ENCODE measurements at places on chromosomes 3 and 15.

DNA sequence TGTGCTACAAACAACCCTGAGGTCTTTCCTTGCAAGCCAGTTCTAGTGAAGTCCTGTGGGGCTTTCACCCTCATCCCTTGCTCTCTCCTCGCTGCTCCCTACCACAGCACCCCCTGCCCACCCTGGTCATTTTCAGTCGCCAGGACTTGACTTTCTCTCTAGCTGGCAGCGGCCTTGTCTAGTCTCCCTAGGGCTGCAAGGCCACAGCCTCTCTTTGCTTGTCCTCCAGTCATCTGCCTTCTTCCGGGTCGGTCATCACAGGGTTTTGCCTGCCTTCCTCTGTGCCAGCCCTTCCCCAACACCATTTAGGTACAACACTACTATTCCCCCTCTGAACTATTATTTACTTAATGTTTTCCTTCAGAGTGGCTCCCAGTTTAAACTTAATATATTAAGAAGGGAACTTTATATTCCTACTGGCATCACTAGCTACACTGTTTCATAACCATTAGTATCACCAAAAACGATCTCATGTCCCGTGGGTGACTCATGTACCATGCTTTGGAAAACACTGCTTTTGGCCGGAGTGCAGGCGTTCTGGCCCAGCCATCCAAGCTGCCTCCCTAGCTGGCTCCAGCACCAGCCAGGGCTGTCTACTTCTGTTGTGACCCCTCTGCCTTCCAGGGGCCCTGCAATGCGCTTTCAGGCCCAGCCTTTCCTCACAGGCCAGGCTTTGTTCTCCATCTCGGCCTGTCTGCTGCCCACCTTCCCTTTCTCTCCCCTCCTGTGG lies 21.4 kb downstream of the FAH start:
- DNase-seq: no peak

- DNase-seq: no peak
Measured at GRCh38 chr15:74451322-74451721, 9.6 kb downstream of the UBL7 start.

DNA sequence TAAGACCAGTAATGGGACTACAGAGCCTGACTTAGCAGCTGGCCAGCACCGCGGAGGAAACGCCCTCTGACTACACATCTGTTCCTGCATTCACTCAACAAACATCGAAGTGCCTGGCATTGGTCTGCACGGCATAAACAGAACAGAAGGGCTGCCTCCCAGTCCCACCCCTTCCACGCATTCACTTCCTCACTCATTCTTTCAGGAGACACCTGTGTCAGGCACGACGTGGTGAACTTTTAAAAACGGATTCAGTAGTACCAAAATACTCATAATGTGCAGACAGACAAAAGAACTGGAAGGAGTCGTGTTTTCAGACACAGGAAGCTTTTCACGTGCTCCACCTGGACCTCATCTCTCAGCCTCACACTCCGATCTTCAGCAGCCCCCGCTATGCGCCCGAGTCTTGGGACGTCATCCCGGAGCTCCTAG lies 123.3 kb downstream of the XXYLT1 start:
- no peak for DNase-seq

- DNase-seq: no peak
Measured at GRCh38 chr15:47727676-47728075, 10.4 kb downstream of the SEMA6D start.

DNA sequence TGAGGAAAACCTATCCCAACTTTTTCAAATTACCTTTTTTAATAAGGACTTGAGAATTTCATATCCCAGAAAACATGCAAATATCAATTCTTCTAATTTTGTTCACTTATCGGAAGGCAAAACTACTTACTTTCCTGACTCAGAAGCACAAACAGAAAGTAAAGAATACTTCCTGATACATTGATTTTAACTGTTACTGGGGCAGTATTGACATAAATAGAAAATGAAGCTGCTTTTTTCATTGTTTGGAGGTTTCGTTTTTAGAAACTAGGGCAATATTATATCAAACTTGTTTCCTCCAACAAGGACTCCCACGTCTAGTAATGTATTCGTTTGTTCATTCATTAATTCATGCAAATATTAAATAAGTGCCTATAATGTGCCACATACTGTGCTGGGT lies 19.1 kb downstream of the PAQR9 start:
- no peak for DNase-seq

GRCh38 chr3:10472877-10473440 lies 32.4 kb downstream of the ATP2B2 start:
- no peak for DNase-seq

GRCh38 chr15:69200832-69201745 lies 40.7 kb downstream of the GLCE start:
- no peak for DNase-seq

DNA sequence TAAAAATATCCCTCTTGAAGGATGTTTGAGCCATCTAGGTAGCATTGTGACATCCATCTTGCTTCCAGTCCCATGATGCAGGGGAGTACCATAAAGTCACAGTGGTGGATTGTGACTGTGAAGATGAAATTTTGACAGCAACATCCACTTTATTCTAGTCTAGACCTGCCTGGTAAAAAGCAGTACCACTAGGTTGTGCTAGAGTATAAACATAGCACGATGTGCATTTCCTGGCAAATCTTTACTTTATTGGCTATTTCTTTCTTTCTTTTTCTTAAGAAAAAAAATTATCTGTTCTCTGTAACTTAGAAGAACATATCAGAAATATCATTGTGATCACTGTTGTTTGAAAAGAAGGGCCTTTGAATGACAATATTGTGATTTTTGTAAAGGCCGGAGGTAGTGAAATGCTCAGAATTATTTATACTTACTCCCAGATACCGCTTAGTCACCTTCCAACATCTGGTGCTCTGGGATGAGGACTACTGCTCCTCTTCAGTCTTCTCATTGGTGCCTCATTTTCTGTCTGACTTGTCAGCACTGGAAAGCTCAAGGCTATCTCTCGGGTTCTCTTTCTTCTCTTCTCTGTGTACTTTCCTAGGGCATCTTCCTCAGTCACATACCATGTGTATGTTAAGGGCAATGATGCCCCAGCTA lies 35.6 kb downstream of the AGBL1 start:
- DNase-seq: no peak

GRCh38 chr3:29486096-29486495 lies 205.2 kb downstream of the RBMS3 start:
- DNase-seq: peak; percentile 74

DNA sequence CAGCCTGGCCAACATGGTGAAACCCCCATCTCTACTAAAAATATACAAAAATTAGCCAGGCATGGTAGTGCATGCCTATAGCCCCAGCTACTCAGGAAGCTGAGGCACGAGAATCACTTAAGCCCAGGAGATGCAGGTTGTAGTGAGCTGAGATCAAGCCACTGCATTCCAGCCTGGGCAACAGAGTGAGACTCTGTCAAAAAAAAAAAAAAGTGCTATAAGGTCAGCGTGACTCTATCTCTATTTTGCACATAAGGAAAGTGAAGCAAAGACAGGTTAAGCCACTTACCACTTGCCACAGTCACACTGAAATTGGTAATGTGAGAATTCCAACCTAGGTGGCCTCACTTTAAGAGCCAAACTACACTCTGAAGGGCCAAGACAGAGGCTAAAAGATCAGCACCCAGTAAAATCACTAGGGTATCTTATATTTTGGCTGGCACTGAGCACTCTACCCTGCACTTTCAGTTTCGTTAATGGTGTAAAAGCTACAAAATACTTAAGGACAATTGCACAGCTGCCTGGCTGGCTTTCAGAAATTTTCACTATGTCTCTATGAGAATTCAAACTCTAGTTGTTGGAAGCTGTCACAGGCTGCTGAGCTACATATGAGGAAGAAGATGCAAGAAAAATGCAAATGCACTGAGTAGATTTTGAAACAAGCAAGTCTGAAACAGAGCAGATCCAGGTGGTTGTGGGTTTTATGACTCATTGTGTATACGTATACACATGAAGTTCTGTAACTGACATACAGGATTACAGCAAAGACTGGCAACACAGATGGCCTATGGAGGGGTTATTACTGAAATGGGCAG lies 32.7 kb downstream of the TRANK1 start:
- peak; percentile 2 for DNase-seq

- DNase-seq: no peak
Measured at GRCh38 chr3:47746264-47746663, 35.4 kb downstream of the SMARCC1 start.

DNA sequence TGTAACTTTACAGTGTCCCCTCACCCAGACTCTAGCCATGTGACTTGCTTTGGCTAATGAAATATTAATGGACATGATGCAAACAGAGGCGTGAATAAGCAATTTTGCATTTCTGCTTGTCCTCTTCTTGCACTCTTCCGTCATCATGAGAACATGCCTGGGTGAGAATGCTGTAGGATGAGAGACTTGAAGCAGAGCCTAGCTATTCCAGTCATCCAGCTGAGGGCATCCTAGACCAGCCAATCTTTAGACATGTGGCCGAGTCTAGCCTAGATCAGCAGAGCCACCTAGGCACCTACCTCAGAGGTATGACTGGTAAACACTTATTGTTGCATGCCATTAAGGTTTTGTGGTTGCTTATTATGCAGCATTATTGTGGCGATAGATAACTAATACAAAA lies 450.5 kb upstream of the AZI2 start:
- DNase-seq: no peak

DNA sequence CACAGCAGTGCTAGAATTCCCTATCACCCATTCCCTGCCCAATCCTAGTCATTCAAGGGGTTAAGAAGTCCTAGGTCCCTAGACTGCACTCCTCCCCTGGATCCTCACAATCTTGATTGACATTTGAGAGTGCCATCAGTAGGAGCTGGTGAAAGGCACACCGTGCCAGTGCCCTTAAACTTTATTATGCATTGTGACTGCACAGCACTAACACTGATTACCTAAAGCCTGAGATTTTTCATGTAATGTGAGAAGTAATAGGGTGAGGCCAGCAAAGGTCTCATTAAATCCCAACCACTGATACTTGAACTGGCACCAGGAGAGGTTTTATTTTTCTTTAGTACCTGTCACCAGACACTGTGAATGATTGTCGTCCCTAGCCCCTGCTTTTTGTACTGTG lies 16.3 kb downstream of the GXYLT2 start:
- DNase-seq: peak; percentile 20

GRCh38 chr3:61820306-61820992 lies 259.1 kb downstream of the PTPRG start:
- DNase-seq: no peak

- DNase-seq: no peak
Measured at GRCh38 chr3:267101-267500, 70.5 kb downstream of the CHL1 start.

DNA sequence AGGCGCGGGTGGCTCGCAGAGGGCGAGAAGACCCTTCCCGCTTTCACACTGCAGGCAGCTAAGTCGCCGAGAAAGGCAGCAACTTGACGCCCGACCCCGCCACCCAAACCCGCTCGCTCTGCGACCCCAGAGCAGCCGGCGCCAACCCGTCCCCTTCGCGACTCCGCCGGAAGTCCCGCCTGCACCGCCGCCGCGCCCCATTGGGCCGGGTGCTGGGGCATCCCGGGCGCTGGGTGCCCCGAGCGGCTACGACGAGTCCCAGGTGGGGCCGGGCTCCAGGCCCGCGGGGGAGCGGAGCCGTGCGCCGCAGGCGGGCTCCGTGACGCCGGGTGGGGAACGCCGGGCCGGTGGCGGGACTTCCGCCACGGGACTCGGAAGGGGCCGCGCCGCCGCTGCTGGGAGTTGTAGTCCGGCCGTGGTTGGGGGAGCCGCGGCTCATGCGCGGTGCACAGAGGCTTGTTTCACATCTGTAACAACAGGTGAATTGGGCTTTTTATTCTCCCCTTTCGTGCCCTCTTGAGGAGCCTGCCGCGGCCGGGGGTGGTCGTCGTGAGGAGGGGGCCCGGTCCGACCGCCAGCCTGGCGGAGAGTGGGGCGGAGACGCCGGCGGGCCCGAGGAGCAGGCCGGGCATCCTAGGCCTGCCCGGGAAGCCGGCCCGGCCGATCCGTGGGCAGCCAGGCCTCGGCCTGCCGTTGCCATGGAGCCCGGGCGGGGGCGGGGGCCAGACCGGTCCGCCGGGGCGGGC lies at the start of gene DHX30:
Gene DHX30 (plus strand): TSS at position 405 of the 746 bp plus-strand sequence. CDS start 7,546 bp downstream, outside the sequence.
- peak; percentile 85 for DNase-seq

DNA sequence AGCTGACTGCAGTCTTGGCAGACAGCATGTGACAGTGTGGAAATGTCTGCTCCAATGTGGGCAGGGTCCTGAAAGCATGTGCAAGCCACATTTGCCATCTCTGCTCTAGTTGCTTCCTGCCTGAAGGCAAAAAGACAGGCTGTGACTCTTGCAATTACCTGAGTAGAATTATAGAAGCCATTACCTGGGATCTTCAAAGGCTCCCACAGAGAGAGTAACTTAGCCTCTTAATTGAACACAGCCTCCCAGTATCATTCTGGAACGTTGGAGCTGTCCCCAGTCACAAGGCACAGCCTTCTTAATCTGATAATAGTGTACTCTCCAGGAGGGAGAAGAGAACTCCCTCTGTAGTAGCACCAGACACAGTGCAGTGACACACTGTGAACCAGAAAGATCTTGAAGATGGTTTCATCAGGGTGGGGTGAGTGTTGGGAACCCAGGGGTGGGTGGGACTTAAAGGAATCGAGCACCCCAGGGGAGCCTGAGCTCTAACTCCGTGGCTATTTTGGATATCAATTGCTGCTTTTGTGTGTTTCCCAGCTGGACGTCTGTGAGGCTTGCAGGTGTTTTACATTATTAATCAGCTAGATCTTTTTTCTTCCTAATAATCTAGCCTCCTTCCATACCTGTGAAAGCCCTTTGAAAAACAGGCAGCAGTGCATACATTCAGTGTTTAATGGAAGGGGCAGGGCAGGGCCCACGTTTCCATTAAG lies 40.6 kb upstream of the GLCE start:
- peak; percentile 97 for DNase-seq

DNA sequence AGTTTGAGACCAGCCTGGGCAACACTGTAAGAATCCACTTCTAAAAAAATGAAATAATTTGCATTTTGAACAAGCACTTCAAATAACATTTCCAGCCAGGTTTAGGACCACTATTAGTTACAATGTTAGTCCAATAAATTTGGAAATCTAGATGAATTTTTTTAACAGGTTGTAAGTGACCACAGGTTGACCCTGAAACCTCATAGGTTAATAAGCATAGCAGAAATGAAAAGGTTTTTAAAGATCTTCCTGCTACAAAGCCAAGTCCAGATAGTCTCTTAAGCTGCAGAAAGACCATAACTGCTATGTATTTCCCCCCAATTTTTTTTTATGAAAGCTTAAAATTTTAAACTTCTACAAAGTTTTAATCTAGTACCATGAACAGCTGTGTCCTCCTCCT lies 1.5 kb upstream of the NIT2 start:
- DNase-seq: no peak

DNA sequence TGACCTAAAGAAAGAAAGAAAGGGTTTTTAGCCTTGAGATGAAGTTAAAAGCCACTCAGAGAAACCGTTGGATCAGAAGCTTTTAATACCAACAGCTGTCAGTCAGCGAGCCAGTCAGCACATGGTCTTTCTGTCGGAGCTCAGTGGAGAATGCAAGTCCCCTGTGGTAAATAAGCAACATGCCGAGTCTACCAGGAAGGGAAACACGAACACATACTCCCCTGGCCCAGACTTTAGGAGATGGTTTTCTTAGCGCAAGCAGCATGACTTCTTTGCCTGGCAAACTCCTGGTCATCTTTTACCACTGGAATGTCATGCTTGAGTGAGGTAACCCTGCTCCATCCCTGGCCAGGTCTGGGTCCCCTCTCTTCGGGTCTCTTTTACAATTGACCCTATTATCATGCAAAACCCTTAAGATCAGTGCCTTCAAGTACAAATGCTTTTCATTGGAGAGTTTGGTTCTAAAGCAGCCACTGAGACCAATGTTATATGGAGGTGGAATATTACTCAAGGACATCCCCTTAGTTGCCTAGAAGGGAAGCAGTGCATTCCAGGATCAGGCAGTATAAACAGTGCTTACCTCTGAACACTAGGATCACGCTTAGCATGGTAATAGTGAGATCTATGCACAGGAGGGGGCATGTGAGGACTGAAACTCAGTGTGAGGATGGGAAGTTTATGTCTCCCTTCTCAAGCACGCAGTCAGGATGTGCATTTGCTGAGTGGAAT lies 28.2 kb downstream of the SLCO3A1 start:
- no peak for DNase-seq

All from NCI-H69 (cell line).